ENCODE measurements at places on chromosomes 16 and 17.

DNA sequence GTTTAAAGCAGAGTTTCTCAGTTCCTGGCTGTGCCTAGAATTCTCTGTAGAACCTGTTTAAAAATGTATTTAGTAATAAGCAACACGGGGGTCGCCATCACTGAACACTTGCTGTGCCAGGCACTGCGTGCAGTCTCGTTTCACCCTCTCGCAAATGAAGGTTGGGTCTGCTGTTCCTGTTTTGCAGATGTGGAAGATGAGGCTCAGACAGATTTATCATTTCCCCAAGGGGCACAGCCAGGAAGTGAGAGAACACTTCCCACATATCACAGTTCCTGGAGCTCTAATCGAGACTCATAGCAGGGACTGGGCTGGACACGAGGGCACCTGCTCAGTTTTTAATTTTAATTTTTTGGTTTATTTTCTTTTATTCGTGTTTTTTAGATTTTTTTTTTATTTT lies 122.7 kb downstream of the ABCC6 start:
- no peak for DNase-seq

DNA sequence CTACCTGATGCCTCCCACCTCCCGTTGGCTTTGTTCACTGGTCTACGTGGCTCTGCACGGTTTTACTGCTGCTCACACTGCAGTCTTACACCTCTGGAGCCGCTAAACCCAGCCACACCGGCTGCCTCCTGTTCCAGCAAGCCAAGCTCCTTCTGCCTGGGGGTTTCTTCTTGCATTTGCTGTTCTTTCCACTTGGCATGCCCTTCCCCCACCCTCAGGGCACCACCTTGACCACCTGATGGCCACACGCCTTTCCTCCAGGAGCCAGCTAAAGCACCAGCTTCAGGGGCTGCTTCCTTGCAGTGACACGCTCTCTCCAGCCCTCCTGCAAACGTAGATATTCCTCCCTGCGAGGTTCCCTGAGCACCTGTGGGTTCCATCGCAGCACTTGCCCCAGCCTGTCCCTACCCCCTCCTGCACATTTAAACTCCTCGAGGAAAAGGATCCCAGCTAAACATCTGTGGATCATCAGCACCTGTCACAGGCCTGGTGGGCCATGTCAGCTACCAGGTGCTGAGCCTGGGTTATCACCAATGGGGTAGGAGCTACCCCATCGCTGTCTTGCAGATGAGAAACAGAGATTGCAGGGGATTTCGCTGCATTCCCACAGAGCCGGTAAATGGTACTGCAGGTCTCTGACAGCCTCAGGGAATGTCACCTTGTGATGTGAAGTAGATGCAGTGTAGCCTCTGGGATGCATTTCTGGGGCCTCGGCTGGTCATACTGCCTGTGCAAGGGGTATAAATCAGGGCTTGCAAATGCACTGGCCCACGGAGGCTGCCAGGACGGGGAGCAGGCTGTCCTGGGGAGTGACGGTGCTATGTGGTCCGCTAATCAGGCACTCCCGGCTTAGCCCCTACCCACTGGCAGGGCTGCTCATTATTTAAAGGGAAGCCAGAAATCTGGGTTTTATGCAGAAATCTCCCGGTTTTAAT lies 285.2 kb downstream of the CPPED1 start:
- DNase-seq, result peak; percentile 11

GRCh38 chr16:28202147-28202746 lies 9.5 kb downstream of the XPO6 start:
- DNase-seq, result no peak

- DNase-seq, result no peak
Observed at GRCh38 chr17:43416998-43417890, 18.5 kb downstream of the ARL4D start.

DNA sequence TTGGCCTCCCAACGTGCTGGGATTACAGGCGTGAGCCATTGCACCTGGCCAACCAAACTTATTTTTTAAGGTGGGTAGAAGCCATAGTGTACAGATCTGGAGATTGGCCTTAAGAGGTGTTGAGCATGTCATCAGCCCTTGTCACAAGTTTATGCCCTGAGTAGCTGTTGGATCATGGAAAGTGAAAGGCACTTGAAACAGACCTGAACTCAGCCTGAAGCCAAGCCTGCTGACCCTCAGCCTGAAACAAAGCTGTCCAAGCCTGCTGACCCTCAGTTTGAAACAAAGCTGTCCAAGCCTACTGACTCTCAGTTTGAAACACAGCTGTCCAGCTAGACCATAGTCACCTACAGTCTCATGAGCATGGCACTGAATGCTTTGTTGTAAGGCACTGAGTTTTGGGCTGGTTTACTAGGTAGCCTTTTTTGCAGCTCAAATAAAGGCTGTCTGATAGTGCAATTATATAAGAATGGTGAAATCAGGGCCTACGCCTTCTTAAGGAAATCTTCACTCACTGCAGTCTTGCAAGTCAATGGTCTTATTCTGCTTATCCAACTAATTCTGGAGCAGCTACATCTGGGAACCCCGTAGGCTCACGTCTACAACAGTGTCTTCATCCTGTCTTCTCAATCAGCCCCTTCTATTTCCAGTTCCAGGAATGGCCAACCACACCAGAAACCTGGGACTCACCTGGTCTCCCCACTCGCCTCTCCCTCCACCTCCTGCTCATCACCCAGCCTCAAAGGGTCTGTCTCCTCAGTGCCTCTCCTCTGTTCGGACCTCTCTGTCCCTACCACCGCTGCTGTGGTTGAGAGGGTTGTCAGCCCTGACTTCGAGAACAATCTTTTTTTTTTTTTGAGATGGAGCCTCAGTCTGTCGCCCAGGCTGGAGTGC lies 2.9 kb upstream of the NPIPB15 start:
- DNase-seq, result no peak

- DNase-seq, result peak; percentile 56
Observed at GRCh38 chr17:82103553-82104451, 5.8 kb upstream of the FASN start.

All from renal cortical epithelial cell (primary cell).